ENCODE measurements at places on chromosomes 5 and 9.

GRCh38 chr9:93886911-93887310, 68.2 kb downstream of the BARX1 start:
- no peak for DNase-seq

DNA sequence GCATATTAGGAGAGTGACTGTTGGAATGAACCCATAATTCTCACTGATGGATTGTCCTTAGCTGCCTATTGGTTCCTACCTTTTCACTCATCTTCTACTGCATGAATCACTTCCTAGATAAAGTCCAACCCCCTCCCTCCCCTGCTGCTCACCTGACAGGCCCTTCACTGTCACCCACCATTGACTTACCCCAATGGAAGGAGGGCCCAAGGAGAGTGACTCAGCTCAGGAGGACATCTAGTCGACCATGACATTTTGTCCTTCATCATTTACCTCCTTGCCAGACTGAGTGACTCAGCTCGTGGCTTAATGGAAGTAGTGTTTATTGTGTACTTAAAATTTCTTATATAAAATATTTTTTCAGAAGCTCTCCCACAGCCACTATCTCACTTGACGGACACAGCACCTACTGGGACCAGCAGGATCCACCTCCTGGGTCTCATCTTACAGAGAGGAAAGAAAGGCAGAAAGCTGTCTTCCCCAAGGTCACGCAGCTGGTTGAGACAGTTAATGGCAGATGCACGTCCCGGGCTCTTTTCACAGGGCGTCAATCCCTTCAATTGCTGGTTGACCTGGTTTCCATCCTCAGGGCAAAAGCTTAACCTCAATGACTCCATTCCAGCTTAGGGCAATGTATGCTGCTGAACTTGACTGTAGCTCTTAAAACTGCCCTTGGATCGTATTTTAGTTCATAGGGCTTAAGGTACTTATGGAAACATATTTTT, 142.3 kb downstream of the MARCHF11 start:
- DNase-seq = no peak

DNA sequence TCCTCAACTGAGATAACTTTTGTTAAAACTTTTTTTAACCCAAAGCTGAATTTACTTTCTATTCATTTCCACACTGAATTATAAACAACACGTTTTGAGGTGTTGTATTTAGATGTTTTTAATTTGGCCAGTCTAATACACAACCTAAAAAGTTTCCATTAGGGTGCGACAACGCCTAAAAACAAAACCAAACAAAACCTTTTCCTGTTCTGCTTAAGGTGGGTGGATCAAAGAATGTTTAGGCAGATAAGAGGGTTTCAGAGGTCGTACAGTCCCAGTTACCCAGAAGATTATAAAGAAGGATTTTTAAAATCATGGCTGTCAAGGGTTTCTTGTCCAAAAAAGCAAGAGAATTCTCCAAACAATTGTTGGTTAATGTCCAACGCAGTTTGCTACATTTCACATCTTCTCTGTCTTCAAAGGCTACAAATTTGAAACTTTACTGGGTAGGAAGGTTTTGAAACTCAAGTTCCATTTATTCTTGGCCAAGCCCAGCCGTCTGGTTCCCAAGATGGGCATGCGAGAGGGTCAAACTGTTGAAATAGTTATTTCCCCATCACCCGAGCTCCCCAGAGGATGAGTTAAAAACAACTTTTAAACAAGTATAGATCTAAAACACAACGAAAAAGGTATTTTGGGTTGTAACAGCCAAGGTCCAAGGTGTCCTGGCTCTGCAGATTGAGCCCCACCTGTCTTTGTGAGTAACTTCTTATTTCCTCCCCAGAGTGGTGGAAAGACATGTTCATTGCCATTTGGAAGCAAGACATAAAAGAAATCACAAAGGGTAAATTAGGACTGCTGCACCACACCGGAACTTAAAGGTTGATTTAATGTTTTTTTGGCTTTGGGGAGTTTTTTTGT, 122.8 kb upstream of the MAP3K1 start:
- DNase-seq = no peak

DNA sequence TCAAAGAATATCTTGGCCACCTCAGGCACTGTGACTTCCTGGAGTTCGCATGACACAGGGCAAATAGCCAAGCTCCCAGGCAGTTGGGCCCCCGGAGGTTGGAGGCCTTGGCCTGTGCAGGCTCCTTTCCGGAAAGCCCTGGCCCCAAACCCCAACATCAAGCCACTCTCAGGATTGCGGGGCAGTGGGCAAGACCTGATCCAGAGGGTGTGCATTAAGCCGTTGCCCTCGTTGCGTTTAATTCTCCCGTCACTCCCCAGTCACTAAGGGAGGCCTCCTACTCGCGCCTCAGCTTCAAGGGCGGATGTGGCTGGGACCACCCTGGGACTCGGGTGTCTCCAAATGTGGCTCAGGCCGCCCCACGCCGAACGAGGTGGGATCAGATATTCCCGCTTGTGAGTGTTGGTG, 60.1 kb downstream of the TMEM174 start:
- no peak for DNase-seq

DNA sequence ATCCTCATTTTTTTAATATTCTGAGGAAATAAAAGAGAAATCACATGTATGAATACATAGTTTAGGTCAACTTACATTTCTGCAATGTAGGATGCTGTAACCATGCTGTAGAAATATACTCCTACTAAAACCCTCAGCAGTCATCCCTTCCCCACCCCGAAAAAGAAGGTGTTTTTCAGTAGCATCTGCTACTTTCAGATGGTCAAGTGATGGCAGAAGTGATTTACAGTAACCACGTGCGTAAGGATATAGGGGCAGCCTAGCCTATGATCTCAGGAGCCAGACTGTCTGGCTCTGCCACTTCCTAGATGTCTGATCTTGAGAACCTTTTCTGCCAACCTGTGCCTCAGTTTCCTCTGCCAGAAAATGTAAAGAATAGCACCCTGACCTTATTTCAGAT, 26.0 kb upstream of the SYK start:
- DNase-seq = no peak

DNA sequence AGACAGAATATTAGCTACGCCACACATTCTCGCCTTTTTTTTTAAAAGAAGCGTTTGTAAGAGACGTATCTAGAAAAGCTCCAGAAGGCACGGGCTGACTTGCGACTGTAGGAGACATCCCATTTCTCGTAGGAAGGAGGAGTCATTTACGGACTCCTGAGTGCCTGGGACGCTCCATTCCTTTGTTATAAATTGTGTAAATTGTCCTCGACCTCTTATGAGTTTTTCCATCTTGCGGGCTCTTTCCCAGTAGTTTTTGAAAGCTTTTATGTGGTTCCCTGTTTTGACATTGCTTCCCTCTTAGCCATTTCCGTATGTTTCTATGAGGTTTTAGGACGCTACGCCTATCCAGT, 1.0 kb downstream of the RABL6 start:
- DNase-seq = peak; percentile 27

DNA sequence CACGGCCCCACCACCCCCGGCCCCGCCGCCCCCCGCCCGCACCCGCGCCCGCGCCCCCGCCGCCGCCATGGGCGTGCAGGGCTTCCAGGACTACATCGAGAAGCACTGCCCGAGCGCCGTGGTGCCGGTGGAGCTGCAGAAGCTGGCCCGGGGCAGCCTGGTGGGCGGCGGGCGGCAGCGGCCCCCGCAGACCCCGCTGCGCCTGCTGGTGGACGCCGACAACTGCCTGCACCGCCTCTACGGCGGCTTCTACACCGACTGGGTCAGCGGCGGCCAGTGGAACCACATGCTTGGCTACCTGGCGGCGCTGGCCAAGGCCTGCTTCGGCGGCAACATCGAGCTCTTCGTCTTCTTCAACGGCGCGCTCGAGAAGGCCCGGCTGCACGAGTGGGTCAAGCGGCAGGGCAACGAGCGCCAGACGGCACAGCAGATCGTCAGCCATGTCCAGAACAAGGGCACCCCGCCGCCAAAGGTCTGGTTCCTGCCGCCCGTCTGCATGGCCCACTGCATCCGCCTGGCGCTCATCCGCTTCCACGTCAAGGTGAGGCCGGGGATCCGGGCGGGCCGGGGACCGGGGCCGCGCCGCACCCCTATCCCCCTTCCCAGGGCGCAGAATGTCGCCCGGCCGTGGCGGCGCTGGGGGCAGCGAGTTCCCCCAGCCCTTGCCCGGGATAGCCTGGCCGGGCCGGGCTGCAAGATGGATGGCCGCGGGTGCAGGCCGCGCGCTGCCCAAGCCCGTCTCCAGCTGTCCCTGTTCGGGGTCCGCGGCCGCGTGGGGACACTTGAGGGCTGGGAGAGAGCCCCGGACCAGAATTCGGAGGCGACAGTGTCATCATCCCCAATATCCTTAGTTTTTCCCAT, 594 bp downstream of the FAM120A start:
- peak; percentile 32 for DNase-seq

DNA sequence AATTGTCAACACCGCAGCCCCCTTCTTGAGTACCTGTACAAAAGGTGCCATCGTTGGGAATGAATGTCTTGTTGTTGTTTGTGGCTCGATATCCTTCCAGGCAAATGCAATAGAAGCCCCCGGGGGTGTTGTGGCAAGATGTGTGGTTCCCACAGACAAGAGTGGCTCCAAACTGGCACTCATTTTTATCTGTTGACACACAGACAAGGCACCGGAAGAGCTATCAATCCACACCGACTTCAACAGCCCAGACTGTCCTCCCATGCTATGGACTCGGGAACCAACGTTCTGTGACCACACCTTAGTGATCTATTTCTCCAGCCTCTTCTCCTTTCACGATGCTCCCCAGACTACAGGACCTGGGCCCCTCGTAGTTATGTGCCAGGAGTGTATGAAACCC, 25.9 kb downstream of the SUSD1 start:
- DNase-seq = no peak

DNA sequence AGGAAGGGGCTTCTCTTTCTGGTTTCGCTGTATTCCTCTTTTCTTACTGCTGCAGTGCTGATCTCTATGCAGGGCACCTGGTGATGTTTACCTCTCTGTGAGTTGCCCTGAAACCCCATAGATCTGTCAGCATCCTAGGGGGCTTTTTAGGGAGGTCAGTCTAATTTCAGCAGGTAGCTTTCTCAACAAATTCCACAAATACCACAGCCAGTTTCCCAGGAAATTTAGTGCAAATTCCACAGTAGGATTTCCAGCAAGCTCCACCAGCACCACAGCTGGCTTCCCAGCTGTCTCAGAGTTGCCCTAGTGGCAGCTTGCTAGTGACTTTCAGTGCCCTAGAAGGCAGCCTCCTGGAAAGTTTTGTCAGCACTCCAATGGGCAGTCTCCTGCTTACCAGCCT, 379.1 kb upstream of the SMC2 start:
- no peak for DNase-seq

DNA sequence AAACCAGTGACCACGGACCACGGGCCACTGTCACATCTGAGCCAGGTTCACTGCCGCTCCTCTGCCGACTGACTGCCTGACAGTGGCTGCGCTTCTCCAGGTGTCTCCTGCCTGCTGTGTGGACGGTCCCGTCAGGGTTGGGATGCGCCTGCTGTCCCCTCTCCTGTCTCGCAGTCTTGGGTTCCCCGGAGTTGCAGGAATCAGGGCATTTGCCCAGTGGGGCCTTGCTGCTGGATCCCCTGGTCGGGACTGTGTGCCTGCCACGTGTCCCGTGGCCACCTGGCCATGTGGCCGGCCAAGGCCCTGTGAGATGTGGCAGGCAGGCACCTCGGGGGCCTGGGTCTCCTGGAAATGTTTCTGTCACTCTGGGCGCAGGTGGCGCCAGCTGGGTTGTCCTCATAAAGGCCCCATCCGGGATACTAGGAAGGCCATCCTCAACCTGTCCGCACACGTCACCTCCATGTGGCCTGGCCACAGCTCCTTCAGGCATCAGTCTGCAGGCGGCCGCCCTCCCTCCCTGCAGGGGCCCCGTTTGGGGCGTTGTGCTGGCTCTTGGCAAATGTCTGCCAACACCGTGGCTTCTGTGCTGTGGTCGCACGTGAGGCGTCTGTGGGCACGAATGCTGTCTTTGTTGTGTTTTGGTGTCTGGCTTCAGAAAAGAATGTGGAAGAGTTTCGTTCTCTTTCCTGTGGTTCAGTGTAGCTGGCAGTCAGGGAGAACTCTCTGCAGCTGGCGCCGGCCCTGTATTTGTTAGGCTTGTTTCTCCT, 6.4 kb upstream of the TOR4A start:
- no peak for DNase-seq

DNA sequence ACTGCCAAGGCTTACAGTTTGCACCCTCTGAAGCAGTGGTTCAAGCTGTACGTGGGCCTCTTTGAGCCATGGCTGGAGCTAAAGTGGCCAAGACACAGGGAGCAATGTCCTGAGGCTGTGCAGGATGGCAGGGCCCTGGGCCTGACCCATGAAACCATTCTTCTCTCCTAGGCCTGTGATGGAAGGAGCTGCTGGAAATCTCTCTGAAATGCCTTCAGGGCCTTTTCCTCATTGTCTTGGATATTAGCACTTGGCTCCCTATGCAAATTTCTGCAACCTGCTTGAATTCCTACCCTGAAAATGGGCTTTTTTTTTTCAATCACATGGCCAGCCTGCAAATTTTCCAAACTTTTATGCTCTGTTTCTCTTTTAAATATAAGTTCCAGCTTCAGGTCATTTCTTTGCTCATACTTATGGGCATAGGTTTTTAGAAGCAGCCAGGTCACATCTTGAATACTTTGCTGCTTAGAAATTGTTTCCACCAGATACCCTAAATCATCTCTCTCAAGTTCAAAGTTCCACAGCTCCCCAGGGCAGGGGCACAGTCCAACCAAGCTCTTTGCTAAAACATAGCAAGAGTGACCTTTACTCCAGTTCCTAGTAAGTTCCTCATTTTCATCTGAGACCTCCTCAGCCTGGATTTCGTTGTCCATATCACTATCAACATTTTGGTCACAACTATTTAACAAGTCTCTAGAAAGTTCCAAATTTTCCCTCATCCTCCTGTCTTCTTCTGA, 138.3 kb downstream of the OSTF1 start:
- DNase-seq = no peak

Measured in fibroblast of skin of right biceps (primary cell).